ENCODE measurements at places on chromosomes 4 and X.

DNA sequence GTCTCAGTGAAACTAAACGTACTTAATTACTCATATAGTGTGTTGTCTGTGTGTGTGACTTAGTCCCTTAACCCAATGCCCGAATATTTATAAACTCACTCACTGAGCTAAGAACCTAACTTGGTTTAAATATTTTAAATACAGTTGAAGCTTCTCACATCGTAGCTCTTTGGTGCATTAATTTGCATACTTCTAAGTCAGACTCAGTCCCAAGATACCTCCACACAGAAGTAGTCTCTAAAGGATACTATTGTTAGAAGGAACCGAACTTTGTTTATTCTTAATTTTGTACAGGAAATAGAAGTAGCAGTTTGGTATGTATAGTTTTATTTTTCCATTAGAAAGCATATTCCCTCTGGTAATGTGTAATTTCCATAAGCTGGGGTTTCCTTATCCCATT, 54.0 kb upstream of the NKAP start:
- DNase-seq, result no peak

GRCh38 chr4:30619679-30620078, 100.5 kb upstream of the PCDH7 start:
- DNase-seq, result peak; percentile 4

DNA sequence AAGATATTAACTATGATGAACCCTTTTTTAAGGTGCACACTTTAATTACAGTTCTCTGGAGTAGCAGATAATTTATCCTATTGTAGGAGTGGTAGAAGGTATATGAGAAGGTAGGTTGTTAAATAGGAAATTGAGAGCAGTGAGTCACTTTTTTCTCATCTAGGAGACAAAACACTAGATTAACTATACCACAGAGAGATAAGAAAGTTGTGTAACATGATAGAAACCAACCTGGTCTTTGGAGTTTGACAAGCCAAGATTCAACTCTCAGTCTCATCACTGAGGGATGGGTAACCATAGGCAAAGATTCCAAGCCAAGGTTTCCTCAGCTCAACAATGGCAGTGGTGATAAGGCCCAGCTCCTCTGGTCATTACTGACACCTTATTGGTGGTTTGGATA, 104.0 kb downstream of the MAD2L1 start:
- no peak for DNase-seq

DNA sequence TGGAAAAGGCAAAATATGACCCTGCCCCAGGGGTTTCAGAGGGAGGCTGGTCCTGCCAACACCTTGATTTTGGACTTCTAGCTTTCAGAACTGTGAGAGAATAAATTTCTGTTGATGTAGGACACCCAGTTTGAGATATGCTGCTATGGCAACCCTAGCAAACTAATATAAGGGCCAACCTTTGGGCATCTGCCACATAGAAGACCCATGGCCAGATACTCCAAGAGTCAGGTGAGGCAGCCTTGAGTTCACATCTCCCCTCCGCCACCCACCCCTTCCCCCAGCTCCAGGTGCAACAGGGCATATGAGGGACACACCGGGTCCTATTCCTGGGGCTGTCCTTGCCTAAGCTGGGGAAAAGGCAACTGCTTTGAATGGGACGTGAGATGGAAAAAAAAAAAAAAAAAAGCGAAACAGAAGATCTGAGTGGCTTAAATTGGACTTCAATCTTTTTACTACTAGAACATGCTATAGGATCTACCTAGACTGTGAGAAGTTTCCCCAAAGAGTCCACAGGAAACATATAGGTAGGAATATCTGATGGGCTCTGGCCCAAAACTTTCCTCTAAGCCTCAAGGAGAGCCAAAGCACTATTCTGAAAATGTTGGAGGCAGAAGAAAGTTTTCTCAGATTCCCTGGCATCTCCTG, 56.5 kb upstream of the PROM1 start:
- no peak for DNase-seq

- no peak for DNase-seq
These were observed 423.9 kb upstream of the PITX2 start for GRCh38 chr4:111046811-111047210.
